A549 treated with RU486 at 1 μM for 4 hours (cell line): ENCODE measurements at places on chromosomes 12 and 14. TPM values are rescaled to one million over a fixed set of nuclear protein-coding genes. Genes with fewer than 3 reads are reported as not detected.

C3AR1 gene
- total RNA-seq = not detected in 5 replicates

HOXC12 gene
- not detected in 5 replicates for total RNA-seq

SALL2 gene
- 1.00 to 1.6 TPM (median 1.3 TPM) in 5 replicates for total RNA-seq

MYO1H gene
- not detected in 5 replicates for total RNA-seq

FERMT2 gene
- 24.6 to 44.4 TPM (median 38.4 TPM) in 5 replicates for total RNA-seq

AKAP3 gene
- total RNA-seq = 0.03 to 0.41 TPM (median 0.29 TPM) in 4 of 5 replicates, not detected in the other

REP15 gene
- 0.12 to 0.65 TPM (median 0.40 TPM) in 4 of 5 replicates, not detected in the other for total RNA-seq

OR6C76 gene
- not detected in 5 replicates for total RNA-seq

CCDC197 gene
- total RNA-seq = not detected in 5 replicates

PZP gene
- not detected in 5 replicates for total RNA-seq

KRT6B gene
- total RNA-seq = not detected in 5 replicates

KRT84 gene
- total RNA-seq = not detected in 5 replicates

PTPN21 gene
- 6.0 to 9.1 TPM (median 8.0 TPM) in 5 replicates for total RNA-seq

RPGRIP1 gene
- total RNA-seq = 0.07 to 0.71 TPM (median 0.23 TPM) in 5 replicates

PDE3A gene
- 1.7 to 3.9 TPM (median 3.7 TPM) in 5 replicates for total RNA-seq

SPIC gene
- not detected in 5 replicates for total RNA-seq

CPSF6 gene
- total RNA-seq = 61.2 to 82.3 TPM (median 65.4 TPM) in 5 replicates

WDHD1 gene
- 7.7 to 13.5 TPM (median 12.8 TPM) in 5 replicates for total RNA-seq

EPYC gene
- not detected in 5 replicates for total RNA-seq

CPNE6 gene
- not detected in 5 replicates for total RNA-seq

BORCS5 gene
- total RNA-seq = 8.6 to 10.8 TPM (median 9.5 TPM) in 5 replicates

STAB2 gene
- not detected in 5 replicates for total RNA-seq

TC2N gene
- total RNA-seq = 0.51 to 0.72 TPM (median 0.65 TPM) in 5 replicates

BCL11B gene
- 0.16 to 0.30 TPM (median 0.30 TPM) in 5 replicates for total RNA-seq

SSPN gene
- 0.19 to 0.82 TPM (median 0.52 TPM) in 5 replicates for total RNA-seq

CD27 gene
- total RNA-seq = not detected in 5 replicates

VSIG10 gene
- total RNA-seq = 17.5 to 24.1 TPM (median 19.0 TPM) in 5 replicates

TAS2R9 gene
- total RNA-seq = not detected in 5 replicates

NRXN3 gene
- 0.65 to 1.1 TPM (median 1.1 TPM) in 5 replicates for total RNA-seq

NFATC4 gene
- 0.29 to 0.67 TPM (median 0.47 TPM) in 4 of 5 replicates, not detected in the other for total RNA-seq

SMCO3 gene
- total RNA-seq = not detected in 5 replicates

CD4 gene
- not detected in 5 replicates for total RNA-seq

SRRM4 gene
- not detected in 5 replicates for total RNA-seq

KRT77 gene
- total RNA-seq = not detected in 5 replicates

SEL1L gene
- total RNA-seq = 16.5 to 25.4 TPM (median 23.7 TPM) in 5 replicates

IFNG-AS1 gene
- not detected in 5 replicates for total RNA-seq

KIAA0586 gene
- total RNA-seq = 7.8 to 10.6 TPM (median 9.4 TPM) in 5 replicates

RBM23 gene
- 58.1 to 70.5 TPM (median 63.1 TPM) in 5 replicates for total RNA-seq

SDR9C7 gene
- not detected in 5 replicates for total RNA-seq

BCL7A gene
- 9.3 to 13.5 TPM (median 12.8 TPM) in 5 replicates for total RNA-seq

THTPA gene
- total RNA-seq = 11.8 to 13.8 TPM (median 12.7 TPM) in 5 replicates

OR6C4 gene
- not detected in 5 replicates for total RNA-seq

GSG1 gene
- 0.15 to 0.28 TPM (median 0.27 TPM) in 5 replicates for total RNA-seq

FSCB gene
- total RNA-seq = not detected in 5 replicates
